ENCODE measurements at places on chromosomes 4 and X.

DNA sequence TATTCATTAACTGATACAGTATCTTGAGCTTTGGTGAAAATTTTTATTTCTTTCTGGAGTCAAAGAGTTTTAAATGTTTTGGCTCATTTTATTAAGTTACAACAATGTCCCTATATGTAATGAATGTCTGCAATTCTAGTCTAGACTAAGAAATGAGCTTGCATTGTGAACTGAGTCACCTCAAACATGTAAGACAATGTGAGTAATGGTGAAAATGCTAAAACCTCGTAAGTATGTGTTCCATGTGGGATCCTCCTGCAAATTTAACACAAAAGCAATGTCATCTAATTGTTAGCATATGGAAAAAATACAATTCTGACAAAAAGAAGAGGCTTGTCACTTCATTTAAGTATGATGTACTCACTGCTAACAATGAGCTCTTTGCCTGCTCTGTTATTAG, 480.5 kb upstream of the FSTL5 start:
- no peak for DNase-seq

DNA sequence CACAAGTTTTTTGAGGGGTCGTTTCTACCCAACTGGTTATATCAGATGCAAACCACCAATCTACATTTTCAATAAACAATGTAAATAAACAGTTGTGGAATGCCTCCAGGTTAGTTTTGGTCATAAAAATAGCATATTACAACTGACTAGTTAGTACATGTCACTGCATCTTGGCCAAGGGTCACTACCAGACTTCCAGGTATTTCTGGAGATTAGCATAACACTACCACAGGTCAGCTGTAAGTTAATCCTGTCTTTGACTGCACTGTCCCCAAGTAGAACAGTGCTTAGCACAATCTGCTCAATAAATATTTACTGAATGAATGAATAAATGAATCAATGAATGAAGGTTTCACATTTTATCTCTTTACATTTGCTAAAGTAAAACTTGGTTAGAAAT, 64.4 kb downstream of the TBC1D19 start:
- DNase-seq = no peak

GRCh38 chr4:184288451-184289178, 70.9 kb upstream of the ENPP6 start:
- no peak for DNase-seq

- no peak for DNase-seq
These were observed 598.1 kb downstream of the MID1IP1 start for GRCh38 chrX:39399387-39399786.

DNA sequence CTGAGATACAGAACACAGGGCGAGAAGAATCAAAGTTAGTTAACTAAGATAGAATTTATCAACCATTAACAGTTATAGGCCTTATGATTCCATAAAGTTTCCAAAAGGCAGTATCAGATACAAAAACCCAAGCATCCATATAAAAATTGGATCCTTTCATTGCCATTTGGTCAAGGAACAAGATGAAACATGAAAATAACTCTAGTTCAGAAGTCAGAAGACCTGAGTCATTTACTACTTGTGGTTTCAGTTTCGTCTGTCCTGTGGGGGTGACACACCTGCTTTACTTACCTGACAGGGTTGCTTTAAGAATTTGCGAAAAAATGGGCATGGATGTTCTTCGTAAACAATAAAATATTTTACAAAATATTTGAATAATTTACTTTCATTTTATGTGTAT, 130.8 kb downstream of the ANAPC10 start:
- DNase-seq = no peak

DNA sequence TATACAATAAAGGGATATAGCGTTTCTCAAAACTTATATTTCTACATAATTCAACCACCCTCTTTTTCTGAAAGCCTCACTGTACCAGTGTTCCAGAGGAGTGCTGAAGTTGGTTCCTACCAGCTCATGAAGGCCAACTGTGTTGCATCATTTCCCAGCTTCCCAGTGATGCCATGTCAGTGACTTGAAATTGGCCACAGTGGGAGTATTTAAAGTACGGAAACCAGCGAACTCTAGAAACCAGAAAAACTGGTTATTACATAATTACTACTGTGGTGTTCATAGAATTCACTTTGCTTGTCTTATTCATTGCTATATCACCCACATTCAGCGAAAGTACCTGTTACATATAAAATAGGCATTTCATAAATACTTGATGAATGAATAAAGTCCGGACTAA, 135.4 kb downstream of the GC start:
- no peak for DNase-seq

GRCh38 chrX:39714471-39714870, 383.3 kb downstream of the BCOR start:
- DNase-seq = no peak

DNA sequence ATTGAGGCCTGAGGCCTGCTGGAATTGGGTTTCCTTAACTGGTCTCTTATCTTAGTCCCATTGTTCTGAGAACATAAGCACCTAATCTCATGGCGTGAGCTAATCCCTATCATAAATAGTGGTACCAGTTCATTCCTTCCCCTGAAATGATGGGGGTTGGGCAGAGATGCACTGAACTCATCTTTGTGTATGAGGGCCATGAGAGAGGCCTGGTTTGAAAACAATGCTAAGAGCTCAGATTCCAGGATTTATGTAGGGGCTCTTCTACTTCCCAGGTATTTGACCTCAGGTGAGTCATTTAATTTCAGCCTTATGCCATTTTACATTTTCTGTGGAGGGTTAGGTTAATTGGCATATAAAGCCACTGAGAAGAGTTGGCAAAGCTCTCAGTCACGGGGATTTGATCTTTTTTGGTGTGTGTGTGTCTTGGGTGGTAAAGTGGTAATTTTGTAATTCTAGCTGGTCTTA, 4.4 kb downstream of the RBM3 start:
- DNase-seq = no peak

GRCh38 chr4:88533937-88534750, 10.6 kb upstream of the PYURF start:
- DNase-seq = peak; percentile 65

DNA sequence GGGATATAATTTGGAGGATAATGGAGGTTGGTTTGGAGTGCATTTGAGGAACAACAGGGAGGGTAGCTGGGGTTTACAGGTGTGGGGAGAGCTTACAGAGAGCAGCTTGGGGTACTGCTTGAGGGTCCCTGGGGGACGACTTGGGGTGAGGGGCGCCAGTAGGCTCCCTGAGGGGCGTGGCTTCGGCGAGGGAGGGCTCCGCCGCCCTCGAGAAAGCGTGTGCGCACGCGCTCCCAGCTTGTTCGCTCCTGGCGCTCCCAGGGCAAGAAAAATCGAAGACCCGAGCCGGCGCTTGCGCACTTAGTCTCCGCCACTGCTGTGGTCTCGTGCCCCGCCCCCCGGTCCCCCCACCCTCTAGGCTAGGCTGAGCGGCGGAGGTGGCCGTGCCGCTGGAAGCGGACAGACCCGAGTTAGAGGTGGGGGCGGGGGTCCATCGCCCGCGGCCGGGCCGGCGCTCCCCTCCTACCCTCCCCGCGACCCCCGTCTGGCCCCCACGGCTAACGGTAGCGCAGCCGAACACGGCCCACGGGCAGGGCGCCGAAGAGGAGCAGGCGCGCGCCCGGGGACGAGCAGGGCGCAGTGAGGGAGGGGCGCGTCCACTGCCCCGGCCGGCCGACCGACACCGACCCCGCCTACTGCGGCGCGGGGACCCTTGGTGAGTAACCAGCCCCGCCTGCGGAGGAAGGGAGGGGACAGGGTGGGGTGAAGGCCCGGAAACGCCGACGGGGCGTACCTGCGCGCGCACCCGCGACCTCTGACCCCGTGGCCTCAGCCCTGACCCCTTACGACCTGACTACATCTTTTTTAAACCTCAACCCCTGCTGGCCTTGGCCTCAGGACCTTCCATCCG, 5.4 kb upstream of the CCDC120 start:
- DNase-seq = peak; percentile 61

GRCh38 chr4:86307432-86307831, 52.4 kb downstream of the MAPK10 start:
- no peak for DNase-seq

- DNase-seq = no peak
These were observed 182.2 kb upstream of the KIT start for GRCh38 chr4:54475546-54475945.

- DNase-seq = no peak
These were observed 737.2 kb upstream of the SLIT2 start for GRCh38 chr4:19514276-19515070.

DNA sequence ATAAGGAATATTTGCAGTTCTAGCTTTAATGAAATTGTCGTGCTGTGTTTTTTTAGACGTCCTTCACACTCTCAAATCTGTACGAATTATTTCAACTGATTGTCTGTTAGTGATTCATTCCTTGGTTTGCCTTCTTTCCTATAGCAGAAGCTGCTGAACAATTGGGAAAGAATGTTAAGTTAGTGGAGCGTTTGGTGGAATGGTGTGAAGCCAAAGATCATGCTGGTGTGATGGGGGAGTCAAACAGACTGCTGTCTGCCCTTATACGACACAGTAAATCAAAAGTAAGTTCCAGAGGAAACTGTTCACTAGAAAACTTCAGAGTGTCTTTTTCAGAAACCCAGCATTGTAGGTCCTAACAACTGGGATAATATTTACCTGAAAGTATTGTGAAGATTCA, 159.9 kb downstream of the RAP1GDS1 start:
- no peak for DNase-seq

DNA sequence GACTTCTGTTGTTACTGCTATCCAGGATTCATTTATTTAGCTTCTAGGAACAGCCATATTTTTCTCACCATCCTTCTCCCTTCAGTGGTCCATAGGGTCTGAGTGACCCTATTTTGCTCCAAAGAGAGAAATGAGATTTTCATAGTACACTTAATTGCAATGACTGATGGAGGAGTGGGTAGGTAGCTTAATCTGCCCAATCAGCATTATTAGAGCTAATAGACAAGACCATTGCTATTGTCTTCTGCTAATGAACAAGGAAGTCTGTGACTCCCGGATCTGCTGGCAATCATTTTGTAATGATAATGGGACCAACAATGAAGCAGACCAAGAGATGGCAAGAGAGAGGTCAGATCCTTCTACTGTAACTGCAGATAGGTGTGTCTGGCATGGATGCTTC, 271.4 kb upstream of the SLC7A11 start:
- DNase-seq = no peak

- no peak for DNase-seq
These were observed 32.7 kb downstream of the RBMX start for GRCh38 chrX:136847874-136848273.

DNA sequence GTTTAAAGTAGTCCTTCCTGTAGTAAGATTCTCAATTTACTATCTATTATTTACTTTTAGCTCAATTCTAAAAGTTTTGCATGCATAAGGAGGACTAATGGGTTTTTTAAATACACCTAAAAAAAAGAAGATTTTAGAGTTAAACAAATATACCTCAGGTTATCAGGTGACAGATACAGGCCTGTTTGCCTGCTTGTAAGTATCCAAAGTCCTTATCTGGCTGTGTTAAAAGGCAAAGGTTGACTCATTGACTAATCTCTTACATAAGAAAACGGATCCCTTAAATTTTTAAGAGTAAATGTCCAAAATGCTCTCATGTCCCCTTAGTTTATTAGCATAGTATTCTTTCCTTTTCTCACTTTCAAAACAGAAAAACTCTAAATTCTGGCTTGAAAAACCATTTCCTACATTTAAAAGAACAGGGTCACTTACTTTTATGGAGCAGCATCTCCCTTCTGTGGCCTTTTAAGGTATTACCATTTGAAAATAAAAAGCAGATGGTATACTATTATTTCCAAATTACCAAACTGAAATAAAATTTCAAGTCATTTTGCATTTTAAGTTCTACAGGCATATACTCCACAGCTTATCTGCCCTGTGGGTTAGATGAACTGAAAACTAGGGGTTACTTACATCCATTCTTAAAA, 4.5 kb downstream of the CBR4 start:
- DNase-seq = no peak

DNA sequence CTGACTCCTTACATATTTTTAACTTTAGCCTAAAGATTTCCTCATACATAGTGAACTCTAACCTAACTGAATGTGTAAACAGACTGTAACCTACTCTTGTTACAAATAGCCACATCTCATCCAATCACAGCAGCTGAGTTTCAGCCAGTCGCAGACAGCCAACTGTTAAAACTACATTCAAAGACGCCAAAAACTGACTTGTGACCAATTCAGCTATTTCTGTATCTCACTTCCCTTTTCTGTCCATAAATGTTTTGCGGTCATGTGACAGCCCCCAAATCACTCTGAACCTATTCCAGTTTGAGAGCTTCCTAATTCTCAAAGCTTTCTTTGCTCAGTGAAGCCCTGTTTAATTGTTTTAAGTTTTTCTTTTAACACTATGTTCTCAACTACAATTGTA, 2731.9 kb downstream of the ARAP2 start:
- DNase-seq = no peak

GRCh38 chr4:31545755-31546154, 825.6 kb downstream of the PCDH7 start:
- no peak for DNase-seq

- no peak for DNase-seq
These were observed 131.5 kb upstream of the RPL34 start for GRCh38 chr4:108488865-108489264.

GRCh38 chrX:49233887-49234555, 881 bp upstream of the CACNA1F start:
- DNase-seq = no peak

DNA sequence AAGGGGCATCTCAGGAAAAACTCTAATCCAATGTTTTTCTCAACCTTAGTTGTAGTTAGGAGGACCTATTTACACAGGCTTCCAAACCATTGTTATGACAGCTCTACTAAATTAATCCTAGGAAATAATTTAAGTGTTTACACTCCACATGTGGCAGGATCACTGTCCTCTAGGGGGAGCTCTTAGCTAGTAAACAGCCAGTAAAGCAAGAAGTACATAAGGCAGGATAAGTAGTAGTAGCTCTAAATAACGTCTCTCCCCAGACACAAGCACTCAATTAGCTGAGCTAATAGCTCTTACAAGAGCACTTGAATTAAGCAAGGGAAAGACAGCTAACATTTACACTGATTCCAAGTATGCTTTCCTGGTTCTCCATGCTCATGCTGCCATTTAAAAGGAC, 37.3 kb downstream of the NUDT11 start:
- DNase-seq = peak; percentile 25

DNA sequence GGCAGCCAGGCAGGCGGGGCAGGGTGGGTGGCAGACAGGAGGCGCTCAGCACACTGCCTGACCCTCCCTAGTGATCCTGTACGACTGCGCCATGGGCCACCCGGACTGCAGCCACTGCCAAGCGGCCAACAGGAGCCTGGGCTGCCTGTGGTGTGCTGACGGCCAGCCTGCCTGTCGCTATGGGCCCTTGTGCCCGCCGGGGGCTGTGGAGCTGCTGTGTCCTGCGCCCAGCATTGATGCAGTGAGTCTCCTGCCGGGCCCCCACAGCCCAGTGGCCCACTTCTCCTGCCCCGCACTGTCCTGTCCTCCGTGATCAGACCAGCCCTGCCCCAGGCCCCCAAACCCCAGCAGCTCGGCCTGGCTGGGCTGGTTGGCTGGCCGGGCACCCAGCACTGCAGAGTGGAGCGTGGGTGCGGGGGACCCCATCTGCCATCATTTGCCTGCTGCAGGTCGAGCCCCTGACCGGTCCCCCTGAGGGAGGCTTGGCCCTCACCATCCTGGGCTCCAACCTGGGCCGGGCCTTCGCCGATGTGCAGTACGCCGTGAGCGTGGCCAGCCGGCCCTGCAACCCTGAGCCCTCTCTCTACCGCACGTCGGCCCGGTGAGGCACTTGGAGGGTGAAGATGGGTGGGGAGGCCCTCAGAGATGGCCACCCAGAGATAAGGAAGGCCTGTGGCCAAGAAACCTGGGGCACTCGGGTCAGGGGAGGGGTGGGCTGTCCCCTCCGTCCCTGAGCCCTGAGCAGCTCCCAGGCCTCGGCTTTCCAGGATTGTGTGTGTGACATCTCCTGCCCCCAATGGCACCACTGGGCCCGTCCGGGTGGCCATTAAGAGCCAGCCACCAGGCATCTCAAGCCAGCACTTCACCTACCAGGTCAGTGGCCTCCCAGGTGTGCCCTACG, 7.6 kb downstream of the PLXNB3 start:
- DNase-seq = no peak
